Hippocampal formation (tissue), 2 donors: ENCODE measurements at places on chromosomes 2 and 18.

DNA sequence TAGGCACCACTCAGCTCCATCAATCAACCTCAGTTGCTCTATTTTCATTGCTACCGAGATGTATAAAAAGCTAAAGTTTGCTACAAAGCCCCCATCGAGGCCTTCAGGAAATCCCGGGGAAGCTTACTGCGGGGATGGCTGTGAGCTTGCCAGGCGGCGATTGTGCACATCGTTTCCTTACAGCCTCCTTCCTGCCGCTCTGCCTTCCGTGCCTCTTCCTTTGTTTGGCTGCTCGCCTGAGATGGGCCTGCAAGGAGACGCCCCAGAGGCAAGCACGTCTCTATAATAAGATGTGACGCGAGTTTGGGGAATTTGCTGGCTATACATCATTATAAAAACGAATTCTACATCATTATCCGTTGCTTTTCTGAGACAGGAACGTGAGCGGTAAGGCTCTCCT is 41.6 kb downstream of the DHRS9 start:
- no peak for DNase-seq

- DNase-seq, result no peak
Observed at GRCh38 chr2:109295070-109295780, 166.2 kb downstream of the SH3RF3 start.

- no peak for DNase-seq
Observed at GRCh38 chr2:208255557-208256106, 761 bp upstream of the IDH1 start.

DNA sequence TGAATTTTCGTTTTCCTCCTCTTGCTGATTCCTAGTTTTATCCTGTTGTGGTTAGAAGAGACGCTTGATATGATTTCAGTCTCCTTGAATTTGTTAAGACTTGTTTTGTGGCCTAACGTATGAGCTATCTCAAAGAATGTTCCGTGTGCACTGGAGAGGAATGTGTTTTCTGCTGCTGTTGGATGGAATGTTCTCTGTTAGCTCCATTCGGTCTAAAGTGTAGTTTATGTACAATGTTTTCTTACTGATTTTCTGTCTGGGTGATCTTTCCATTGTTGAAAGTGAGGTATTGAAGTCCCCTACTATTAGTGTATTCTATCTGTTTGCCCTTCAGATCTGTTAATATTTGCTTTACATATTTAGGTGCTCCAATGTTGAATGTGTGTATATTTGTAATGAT is 25.9 kb downstream of the COLEC11 start:
- no peak for DNase-seq

DNA sequence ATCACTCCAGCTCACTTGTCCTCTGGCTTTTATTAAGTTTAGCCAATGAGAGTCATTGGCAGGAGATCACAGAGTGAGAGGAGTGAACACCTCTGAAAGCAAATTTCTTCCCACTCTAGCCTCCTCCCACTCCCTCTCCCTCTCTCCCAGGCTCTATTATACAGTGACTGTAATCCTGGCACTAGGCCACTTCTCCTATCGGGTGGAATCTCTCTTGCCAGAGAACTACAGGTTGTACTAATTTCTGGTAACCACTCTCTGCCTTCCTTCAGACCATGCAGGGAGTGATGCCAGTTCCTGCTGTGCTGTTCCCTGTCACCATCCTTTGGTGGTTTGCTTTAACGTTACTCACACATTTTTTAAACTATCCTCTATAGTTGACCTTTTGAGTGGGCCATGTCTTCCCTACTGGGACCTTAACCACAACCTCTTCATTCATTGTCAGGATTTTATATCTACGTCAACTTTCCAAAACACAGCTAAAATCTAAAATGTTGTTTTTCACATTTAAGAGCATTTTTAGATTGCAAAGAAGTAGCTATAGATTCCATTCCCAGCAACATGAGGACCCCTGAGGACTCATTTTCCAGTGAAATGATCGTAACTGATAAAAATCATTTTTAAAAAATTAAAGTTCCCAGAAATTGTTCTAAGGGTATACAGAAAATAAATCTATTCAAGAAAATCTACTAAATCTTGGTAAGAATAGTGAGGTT is 217.1 kb downstream of the MREG start:
- DNase-seq, result no peak

DNA sequence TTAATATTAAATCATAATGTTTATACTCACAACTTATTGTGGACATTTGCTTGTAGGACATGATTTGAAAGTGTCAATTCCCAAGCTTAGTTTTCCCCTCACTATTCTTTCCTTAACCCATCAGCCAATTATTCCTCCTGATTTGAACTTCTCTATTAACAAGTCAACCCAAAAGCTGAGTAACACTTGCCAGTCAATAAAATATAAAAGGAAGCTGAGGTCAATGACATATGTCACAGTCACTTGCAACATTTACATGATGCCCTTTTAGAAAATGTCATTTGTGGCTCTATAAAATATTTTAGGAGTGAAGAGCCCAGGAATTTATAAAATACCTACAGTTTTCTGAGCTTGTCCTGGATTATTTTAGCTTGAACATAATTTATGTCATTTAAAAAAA is 7.2 kb downstream of the CCDC68 start:
- no peak for DNase-seq

DNA sequence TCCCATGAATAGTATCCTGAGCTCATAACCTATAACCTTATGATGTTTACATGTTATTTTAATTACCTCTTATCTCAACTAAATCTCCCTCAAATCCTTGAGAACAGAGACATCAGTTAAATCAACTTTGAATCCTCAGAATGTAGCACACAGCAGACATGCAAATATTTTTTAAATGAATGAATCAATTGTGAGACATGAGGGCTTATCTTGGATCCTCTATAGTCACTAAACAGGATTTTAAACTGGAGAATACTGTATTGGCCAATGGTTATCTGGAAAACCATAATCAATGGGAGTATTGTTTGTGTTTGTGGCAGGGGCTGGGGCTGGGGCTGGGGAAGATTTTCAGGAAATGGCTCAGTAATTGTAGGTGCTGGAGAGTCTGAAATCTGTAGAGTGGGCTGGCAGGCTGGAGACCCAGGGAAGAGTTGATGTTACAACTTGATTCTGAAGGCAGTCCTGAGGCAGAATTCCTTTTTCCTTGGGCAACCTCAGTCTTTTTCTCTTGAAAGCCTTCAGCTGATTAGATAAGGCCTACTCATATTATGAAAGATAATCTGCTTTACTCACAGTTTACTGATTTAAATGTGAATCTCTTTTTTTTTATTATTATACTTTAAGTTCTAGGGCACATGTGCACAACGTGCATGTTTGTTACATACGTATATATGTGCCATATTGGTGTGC is 106.3 kb downstream of the NCOA1 start:
- no peak for DNase-seq

- no peak for DNase-seq
Observed at GRCh38 chr18:44790860-44791259, 110.2 kb downstream of the SETBP1 start.

- DNase-seq, result no peak
Observed at GRCh38 chr2:5854797-5855196, 162.6 kb downstream of the SOX11 start.

- DNase-seq, result no peak
Observed at GRCh38 chr2:67268797-67269196, 128.3 kb upstream of the ETAA1 start.

- DNase-seq, result no peak
Observed at GRCh38 chr2:234852035-234852434, 99.8 kb upstream of the SH3BP4 start.

GRCh38 chr2:206764673-206765241 is 371 bp downstream of the MDH1B start:
- no peak for DNase-seq

DNA sequence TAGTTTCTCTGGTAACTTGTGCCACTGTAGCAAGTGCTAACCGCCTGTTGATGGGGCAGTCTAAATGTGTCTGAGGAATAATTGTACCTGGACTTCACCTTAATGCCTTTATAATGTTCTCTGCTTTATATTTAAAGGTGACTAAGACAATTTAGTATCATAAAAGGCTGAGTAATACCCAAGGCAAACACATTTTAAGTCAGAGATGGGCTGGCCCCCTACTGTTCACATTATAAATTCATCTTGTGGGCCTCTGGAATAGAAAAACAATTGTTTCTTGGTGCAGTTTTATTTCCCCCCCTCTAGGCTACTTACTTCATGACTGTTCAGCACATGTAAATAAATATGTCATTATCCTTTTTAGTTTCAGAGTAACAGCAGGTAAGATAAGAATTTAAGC is 559.3 kb upstream of the PIK3C3 start:
- DNase-seq, result no peak

GRCh38 chr18:79912409-79912991 is 39.0 kb downstream of the SLC66A2 start:
- no peak for DNase-seq

DNA sequence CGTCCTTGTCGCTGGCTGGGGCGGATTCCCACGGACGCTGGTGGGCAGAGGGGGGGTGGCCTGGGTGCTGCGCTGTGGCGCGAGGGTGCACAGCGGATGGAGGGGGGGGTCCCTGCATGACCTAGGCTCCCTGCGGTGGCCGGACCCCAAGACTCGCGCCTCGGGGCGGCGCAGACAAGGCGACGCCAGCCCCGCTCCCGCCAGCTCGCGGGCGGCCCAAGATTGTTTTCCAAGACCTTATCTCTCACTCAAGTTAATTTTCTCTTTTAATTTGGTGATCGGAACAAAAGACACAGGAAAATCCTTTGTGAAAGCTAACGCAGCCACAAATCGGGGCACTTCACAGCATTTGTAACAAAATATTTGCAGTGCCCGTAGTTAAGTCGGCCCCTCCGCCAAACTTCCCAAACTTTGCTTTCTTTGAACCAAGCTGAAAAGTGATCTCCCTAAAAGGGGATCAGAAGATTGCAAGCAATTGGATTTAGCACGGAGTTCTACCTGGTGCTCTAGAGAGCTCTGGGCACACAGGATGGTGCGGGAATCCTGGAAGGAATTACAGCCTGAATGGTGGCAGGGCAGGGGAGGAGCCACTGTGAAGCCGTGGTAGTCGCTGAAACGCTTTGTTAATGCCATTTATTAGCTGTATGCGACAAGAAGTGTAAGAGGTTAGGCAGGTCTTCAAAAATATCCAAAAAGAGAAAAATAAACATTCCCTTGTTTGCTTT is 4.8 kb upstream of the ID2 start:
- DNase-seq, result no peak

DNA sequence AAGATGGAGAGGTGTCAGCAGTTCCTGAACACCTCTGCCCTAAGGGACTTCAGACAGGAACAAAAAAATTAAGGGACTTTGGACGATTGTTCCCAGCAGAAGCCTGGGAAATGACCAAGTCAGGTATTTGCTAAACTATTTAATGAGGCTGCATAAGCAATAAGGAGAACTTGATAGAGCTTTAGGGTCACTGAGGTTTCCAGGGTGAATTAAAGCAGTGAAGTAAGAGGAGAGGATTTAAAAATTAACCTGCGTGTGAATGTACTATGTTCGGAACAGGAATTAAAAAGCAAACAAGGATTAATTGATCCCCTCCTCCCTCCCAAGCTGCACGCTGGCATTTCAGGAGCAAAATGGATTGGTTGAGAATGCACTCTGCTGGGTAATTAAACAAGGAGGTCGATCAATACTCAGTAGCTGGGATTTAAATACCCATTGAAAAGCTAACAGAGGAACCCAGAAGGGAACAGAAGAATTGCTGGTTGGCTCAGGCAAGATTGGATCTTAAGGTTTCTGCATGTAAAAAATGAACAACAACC is 157.2 kb downstream of the RNF152 start:
- DNase-seq, result no peak

DNA sequence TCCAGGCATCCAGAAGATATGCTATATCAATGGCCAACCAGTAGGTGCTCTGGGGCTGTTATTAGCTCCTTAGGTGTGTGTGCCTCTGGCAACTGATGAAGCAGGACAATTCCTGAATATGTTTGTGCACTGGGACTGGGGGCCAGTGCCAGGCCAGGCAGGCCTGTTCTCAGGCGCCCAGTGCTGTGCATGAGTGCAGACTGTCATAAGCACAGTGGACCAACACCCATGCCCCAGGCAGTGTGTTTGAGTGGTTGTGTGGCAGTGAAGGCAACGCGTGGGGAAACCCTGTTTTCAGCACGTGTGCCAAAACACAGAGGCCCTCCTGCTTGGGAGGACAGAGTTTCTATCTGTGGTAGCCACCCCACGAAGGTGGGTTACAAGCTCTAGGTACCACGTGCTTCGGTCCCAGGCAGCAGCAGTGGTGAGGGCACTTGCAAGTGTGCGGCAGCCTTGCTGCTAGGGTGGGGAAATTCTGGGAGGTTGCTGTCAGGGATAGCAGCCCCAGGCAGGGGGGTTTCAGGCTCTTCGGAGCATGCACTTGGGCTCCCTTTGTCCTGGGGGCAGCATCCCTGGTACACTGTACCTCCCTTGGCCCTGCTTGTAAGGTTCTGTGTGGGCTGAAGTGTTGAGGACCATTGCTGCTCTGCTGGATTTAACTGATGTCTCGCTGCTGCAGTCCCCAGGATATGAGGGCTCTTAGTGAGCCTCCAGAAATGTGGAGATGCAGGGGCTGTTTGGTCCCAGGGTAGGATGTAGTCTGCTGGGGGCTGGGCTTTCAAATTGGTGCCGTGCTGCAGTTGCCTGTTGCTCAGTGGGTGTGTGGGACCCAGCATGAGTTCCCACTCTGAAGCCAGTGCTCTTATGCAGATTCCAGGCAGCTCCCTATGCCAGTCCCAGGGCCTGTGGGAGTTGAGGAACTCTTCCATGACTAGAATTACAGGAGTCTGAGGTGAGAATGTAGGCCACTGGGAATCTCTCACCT is 280.9 kb downstream of the RPRM start:
- DNase-seq, result no peak

DNA sequence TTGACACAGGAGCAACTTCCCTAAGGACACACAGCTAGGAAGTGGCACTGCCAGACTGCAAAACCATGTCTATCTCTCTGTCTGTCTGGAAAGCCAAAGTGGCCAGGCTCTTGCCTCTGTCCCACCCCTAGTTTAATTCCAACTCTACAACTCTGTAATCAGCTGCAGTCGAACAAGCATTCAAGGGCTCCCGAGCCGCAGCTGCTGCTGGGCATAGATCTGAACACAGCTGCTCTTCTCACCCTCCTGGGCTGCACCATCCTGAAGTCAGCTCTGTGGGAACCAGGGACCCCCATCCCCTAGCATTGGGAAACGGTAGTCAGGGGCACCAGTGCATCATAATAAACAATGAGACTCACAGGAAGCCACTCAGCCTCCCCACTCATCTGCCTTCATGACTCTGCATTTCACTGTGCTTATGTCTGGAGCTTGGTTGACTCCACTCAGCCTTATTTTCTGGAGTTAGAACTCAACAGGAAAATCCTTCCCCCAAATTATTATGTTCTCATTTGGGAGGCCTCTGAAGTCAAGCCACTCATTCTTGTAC is 44.4 kb upstream of the TMEM163 start:
- no peak for DNase-seq

DNA sequence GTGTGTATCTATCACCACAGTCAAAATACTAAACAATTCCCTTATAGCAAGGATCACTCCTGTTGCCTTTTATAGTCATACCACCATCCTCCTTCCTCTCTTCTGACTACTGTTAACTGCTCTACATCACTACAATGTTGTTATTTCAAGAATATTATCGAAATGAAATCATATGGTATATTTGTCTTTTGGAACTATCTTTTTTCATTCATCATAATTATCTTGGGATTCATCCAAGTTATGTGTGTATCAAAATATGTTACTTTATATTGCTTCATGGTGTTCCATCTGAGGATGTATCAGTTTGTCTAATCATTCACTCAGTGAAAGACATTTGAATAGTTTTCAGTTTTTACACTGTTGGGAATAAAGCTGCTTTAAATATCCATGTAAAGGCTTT is 1423.0 kb upstream of the PIK3C3 start:
- DNase-seq, result no peak
